ENCODE measurements at places on chromosomes 5 and 9. TPM values are rescaled to one million over a fixed set of nuclear protein-coding genes. Genes with fewer than 3 reads are reported as not detected.

KCNN2 gene
- polyA plus RNA-seq, result 4.5 TPM

TMOD1 gene
- 3.8 TPM for polyA plus RNA-seq

GLRA1 gene
- polyA plus RNA-seq, result not detected

RNF183 gene
- polyA plus RNA-seq, result 0.46 TPM

CDHR2 gene
- polyA plus RNA-seq, result 0.60 TPM

ADGRD2 gene
- 0.17 TPM for polyA plus RNA-seq

CMBL gene
- 20.9 TPM for polyA plus RNA-seq

NR4A3 gene
- polyA plus RNA-seq, result 1.0 TPM

LURAP1L gene
- polyA plus RNA-seq, result 58.7 TPM

PCDHB6 gene
- polyA plus RNA-seq, result 2.7 TPM

OLFM1 gene
- polyA plus RNA-seq, result 17.3 TPM

PCDHGA9 gene
- 5.3 TPM for polyA plus RNA-seq

GMCL2 gene
- polyA plus RNA-seq, result not detected

OSMR gene
- 20.9 TPM for polyA plus RNA-seq

ZNF883 gene
- 8.6 TPM for polyA plus RNA-seq

ENTREP1 gene
- 39.5 TPM for polyA plus RNA-seq

PCDHGA1 gene
- 1.1 TPM for polyA plus RNA-seq

CEL gene
- polyA plus RNA-seq, result 1.5 TPM

PCDHAC1 gene
- 0.31 TPM for polyA plus RNA-seq

CARTPT gene
- polyA plus RNA-seq, result not detected

FCN2 gene
- not detected for polyA plus RNA-seq

BRIX1 gene
- polyA plus RNA-seq, result 44.9 TPM

CKMT2 gene
- 5.1 TPM for polyA plus RNA-seq

KCNMB1 gene
- 1.1 TPM for polyA plus RNA-seq

DNAH5 gene
- 2.3 TPM for polyA plus RNA-seq

SPINK4 gene
- polyA plus RNA-seq, result not detected

LCN9 gene
- not detected for polyA plus RNA-seq

SUSD3 gene
- 5.9 TPM for polyA plus RNA-seq

PLCXD3 gene
- 0.08 TPM for polyA plus RNA-seq

GPX3 gene
- 49.0 TPM for polyA plus RNA-seq

PLK2 gene
- polyA plus RNA-seq, result 253 TPM

ELAVL2 gene
- 4.5 TPM for polyA plus RNA-seq

BARHL1 gene
- not detected for polyA plus RNA-seq

C5orf63 gene
- 12.5 TPM for polyA plus RNA-seq

PAEP gene
- polyA plus RNA-seq, result not detected

TYRP1 gene
- polyA plus RNA-seq, result 10.9 TPM

C9orf40 gene
- 7.1 TPM for polyA plus RNA-seq

TMEM174 gene
- not detected for polyA plus RNA-seq

PAIP1 gene
- 132 TPM for polyA plus RNA-seq

ADAM19 gene
- 20.4 TPM for polyA plus RNA-seq

EPB41L4A gene
- polyA plus RNA-seq, result 17.6 TPM

HBEGF gene
- polyA plus RNA-seq, result 5.4 TPM

PIP5K1B gene
- 3.1 TPM for polyA plus RNA-seq

SEPTIN8 gene
- polyA plus RNA-seq, result 54.8 TPM

DMGDH gene
- polyA plus RNA-seq, result 1.5 TPM

MSX2 gene
- 2.2 TPM for polyA plus RNA-seq

HRCT1 gene
- polyA plus RNA-seq, result 0.71 TPM

ZNF366 gene
- polyA plus RNA-seq, result 3.3 TPM

FSTL4 gene
- 0.16 TPM for polyA plus RNA-seq

NXNL2 gene
- polyA plus RNA-seq, result 0.66 TPM

SPINK5 gene
- polyA plus RNA-seq, result 0.77 TPM

INSL4 gene
- polyA plus RNA-seq, result not detected

CCDC127 gene
- polyA plus RNA-seq, result 14.9 TPM

PCDHGA6 gene
- polyA plus RNA-seq, result 5.6 TPM

Measured in left lung (tissue), 14 donors.